ENCODE measurements at places on chromosomes 16 and 17.

- DNase-seq: peak; percentile 27
Observed at GRCh38 chr17:57294629-57295501, 38.5 kb downstream of the MSI2 start.

GRCh38 chr17:31060791-31061550, 33.8 kb upstream of the NF1 start:
- DNase-seq: no peak

- no peak for DNase-seq
Observed at GRCh38 chr16:48126801-48127644, 28.8 kb downstream of the ABCC12 start.

GRCh38 chr16:86319585-86320236, 190.6 kb upstream of the FOXF1 start:
- DNase-seq: no peak

- DNase-seq: no peak
Observed at GRCh38 chr16:2121853-2122252, 13.8 kb downstream of the PKD1 start.

GRCh38 chr16:4892361-4893102, 44.4 kb downstream of the PPL start:
- DNase-seq: no peak

- no peak for DNase-seq
Observed at GRCh38 chr17:80539022-80539641, 5.5 kb upstream of the RPTOR start.

DNA sequence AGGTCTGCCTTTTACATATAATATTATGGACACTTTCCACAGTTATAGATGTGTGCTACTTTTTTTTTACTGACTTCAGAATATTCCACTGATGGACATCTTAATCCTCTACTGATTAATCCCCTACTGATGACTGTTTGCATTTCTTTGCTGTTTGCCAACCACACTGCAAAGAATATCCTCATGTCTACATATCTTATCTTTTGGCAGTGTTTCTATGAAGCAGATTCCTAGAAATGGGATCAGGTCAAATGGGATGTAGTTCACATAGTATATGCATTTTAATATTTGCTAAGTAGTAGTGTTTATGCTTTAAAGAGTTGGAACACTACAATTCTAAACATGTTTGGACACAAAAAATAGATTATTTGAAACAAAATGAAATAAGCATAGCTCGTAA, 3.2 kb downstream of the CCL3 start:
- DNase-seq: no peak

GRCh38 chr16:46695937-46696336, 6.5 kb downstream of the ORC6 start:
- no peak for DNase-seq

GRCh38 chr17:16383772-16384287, 2.9 kb downstream of the UBB start:
- DNase-seq: no peak

DNA sequence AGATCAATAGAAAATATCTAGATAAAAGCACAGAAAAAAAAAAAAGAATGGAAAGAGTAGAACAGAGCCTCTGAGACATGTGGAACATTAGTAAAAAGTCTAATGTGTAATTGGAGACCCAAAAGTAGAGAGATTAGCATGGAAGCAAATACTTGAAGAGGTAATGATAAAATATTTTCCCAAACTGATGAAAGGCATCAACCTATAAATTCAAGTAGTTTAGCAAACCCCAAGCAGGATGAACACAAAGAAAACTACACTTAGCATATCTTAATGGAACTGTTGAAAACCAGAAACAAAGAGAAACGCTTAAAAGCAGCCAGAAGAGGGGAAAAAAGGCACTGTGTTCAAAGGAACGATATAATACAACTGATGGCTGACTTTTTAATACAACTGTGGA, 16.4 kb downstream of the NF1 start:
- no peak for DNase-seq

DNA sequence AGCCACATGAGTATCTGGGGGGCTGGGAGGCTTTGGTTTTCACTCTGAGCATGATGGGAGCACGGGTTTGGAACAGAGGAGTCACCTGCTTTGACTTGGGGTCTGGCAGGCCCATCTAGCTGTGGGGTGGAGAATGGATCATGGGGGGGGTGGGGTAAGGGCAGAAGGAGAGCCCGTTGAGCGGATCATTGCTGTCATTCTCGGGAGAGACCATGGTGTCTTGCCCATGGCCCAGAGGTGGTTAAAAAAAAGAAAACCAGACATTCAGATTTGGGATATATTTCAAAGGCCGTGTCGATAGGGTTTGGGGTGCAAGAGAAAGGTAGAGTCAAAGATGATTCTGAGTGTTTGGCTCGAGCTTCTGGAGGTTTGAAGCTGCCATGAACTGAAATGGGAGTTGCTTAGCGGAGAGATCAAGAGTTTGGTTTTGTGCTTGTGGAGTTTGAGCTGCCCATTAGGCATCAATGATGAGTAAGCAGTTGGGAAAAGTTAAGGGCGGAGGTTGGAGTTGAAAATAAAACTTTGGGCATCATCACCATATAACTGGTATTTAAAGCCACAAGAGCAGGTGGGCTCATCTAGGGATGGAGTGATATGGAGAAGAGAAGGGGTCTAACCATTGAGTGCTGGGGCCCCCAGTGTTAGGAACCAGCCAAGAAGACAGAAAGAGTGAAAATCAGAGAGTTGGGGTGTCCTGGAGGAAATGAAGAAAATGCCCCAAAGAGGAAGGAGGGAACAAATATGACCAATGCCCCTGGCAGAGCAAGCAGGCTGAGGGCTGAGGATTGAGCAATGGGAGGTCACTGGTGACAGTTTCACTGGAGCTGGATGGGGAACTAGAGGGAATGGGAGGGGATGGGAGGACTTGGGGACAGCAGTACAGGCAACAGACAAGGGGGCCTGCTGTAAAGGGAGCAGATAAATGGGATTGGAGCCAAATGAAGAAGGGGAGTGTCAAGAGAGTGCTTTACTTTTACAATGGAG, 1.9 kb downstream of the NOD2 start:
- no peak for DNase-seq

- DNase-seq: no peak
Observed at GRCh38 chr16:87304951-87305350, 12.2 kb downstream of the C16orf95 start.

DNA sequence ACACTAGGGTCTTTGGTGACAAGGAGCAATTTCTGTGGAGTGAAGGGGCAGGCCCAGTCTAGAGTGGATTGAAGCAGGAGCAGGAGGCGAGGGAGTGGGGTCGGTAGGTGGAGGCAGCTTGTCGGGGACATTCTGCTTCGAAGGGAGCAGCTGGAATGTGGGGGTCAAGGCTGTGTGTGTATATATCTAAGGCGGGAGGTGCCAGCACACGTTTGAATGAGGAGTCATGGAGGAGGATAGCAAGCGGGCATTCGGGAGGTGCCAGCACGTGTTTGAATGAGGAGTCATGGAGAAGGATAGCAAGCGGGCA, 17.7 kb downstream of the NT5M start:
- DNase-seq: no peak

GRCh38 chr16:66267292-66268014, 99.0 kb upstream of the CDH5 start:
- DNase-seq: no peak

DNA sequence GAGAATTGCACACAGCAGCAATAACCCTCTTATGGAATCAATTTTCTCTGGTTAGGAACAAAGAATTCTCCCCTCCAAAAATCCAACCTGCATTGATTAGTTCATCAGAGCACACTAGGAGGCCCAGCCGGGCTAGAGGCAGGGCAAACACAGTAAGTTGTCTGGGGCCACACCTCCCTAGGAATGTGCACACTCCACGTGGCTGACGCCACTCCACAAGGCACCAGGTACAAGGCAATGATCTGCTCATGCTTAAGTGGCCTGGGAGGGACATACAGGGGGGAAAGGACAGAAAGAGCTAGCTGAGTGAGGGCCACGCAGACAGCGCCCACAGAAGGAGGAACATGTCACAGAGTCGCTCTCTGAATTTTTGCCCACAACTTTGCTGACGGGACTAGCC, 107.6 kb downstream of the SLC39A11 start:
- DNase-seq: no peak

GRCh38 chr16:468068-468821, 42.8 kb downstream of the RAB11FIP3 start:
- no peak for DNase-seq

DNA sequence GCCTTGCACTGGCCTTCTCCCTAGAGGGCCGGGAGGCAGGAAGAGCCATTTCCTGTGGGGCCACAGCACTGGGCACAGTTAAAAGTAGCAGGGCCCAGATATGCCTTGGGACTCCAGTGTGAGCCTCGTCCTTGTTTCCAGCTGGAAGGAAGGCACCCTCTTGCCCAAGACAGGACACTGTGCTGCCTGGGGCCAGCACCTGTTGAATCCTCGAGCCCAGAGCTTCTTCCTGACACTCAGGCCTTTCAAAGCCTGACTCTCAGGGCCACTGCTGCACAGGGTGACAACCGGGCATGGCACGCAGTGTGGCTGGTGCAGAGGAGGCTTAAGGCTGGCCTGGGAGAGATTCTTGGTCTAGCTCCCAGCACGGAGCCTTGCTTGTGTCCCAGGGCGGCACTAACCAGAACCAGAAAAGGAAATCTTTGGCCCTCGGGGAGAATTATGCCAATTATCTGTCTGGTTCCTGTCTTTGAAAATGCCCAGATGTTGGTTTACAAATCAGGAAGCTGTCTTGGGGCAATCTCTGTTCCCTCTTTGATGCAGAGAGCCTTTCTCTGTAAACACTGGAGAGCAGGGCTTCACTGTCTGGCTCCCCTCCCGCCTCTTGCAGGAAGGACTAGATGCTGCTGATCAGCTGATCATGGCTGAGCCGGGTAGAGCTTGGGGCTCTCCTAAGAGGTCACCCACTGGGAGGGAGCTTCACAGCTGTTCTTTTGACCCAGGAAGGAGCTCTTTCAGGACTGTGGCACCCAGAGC, 11.1 kb downstream of the LDHD start:
- no peak for DNase-seq

GRCh38 chr16:914440-914839, 56.3 kb downstream of the LMF1 start:
- no peak for DNase-seq

GRCh38 chr17:7549401-7550055, 670 bp downstream of the TNFSF12 start:
- no peak for DNase-seq

DNA sequence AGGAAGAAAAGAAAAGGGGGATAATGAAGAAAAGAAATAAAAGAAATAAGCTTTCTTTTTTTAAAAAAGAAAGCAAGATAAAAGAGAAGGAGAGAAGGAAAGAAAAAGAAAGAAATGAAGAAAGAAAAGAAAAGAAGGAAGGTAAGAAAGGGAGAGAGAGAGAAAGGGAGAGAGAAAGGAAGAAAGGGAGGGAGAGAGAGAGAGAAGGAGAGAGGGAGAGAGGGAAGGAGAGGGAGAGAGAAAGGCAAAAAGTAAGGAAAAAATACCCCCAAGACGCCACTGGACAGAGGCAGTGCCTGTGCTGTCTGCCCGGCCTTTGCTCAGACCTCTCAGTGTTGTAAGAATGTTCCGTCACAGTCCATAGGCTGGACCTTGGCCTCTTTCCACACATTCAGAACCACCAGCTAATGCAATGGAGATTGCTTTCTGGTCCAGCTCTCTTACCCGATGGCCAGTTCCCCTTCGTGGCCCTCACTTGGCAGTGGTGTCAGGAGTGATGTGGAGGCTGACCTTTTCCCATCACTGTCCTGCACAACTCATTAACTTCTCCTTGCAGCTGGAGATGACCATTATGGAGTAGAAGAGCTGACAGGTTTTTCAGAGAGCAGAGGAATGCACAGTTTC, 14.3 kb upstream of the HNF1B start:
- no peak for DNase-seq

DNA sequence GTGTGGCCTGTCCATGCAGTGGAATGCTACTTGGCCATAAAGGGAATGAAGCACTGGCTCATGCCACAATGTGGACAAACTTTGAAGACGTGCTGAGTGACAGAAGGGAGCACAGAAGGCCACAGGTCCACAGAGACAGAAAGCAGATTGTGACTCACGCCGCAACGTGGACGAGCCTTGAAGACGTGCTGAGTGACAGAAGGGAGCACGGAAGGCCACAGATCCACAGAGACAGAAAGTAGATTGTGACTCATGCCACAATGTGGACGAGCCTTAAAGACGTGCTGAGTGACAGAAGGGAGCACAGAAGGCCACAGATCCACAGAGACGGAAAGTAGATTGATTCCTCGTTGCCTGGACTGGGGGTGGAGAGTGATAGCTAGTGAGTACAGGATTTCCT, 19.2 kb downstream of the ZC3H18 start:
- DNase-seq: no peak

GRCh38 chr16:81700071-81700779, 78.9 kb upstream of the PLCG2 start:
- no peak for DNase-seq

DNA sequence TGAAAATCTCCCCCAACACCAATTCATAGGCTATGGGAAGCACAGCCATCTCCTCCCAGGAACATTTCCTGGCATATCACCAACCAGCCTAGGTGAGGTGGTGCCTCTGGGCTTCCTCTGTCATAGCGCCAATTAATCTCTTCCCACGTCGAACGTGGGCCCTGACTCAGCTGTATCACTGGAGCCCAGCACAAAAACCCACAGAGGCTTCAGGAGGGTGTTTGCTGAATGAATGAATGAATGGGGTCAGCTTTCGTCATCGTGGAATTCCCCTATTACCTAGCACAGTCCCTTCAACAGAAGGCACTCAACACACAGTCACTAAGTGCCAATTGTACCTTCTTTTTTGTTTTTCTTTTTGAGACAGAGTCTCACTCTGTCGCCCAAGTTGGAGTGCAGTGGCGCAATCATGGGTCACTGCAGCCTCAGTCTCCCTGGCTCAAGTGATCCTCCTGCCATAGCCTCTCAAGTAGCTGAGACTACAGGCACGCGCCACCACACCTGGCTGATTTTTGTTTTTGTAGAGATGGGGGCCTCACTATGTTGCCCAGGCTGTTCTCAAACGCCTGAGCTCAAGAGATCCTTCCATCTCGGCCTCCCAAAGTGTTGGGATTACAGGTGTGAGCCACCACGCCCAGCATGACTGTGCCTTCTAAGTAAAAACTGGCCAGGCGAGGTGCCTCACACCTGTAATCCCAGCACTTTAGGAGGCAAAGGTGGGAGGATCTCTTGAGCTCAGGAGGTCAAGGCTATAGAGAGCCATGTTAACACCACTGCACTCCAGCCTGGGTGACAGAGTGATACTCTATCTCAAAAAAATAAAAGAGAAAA, 4.1 kb downstream of the ZNF688 start:
- DNase-seq: no peak

DNA sequence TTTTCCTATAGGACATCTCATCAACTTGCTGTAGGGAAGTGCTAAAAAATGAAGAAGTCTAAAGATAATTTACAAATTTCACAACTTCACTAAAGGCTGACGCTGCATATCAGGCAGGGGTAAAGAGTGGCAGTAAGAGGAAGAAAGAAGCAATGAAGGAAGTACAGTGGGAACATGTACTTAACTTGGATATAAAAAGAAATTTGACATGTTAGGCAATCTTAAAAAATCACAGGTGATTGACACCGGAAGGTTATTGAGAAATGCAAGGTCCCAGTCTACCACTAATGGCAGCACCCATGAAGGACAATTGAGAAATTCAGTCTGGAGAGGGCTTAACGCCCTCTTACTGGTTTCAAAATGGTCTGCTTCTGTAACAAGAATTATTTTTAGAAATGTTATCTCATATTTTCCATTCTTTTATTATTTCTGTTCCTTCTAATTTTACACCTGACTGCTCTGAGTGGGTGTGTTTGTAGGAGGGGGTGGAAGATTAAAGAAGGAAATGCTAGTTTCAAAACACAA, 358.1 kb downstream of the KCNJ2 start:
- DNase-seq: no peak

All from stimulated activated CD8-positive, alpha-beta memory T cell treated with anti-CD3 and anti-CD28 coated beads, Interleukin-4, amount 100 ng/mL, for 4 hours (primary cell).